Activated CD4-positive, alpha-beta memory T cell treated with anti-CD3 and anti-CD28 coated beads for 36 hours (primary cell): ENCODE measurements at places on chromosomes 3 and 15. TPM values are rescaled to one million over a fixed set of nuclear protein-coding genes. Genes with fewer than 3 reads are reported as not detected.

Gene FBXW12
- not detected for total RNA-seq

Gene EDEM1
- 203 TPM for total RNA-seq

DNA sequence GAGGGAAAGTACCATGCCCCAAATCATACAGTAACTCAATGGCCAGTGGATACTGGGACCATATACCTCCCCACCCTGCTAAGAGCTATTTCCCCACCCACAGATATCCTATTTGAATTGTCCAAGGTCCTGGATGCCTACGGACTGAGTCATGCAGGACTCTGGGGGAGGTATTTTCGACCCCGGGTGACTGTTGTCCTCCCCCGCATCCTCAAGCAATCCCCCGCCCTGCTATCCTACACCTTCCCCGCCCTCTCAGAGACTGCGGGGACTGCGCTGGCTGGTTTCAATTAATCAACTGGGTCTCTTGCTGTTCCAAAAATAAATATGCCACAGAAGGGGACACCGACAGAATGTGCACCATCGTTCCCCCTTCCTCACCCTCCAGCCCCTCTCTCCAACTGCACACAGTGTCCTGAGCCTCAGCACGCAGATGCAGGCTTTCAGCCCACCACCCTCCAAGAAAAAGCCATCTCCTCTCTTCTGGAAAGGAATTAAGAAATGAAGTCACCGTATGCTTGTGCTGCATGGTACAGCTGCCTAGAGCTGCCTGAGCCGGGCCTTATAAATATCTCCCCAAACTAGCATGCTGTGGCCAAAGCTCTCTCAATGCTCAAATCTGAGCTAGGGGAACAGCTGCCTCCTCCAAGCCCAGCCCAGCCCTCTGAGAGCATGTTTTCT is 8.1 kb downstream of the CAV3 start:
- no peak for DNase-seq

DNA sequence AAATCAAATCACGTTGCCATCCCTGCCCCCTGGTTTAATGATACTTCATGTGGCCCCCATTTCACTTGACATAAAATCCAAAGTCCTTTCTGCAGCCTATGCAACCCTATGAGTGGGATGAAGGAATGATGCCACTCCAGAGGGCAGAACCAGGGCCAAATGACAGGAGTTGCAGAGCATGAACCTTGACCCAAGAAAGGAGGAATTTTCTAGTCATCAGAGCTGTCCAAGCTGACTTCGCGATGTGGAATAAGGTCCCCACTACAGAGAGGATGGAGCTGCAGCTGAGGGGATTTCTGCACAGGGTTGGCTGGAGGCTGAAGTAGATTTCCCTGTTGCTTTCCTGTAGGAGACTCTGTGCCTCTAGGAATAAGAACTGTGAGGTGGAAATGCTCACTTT is 15.8 kb upstream of the EPHB3 start:
- DNase-seq = no peak

GRCh38 chr3:66609660-66610561 is 109.1 kb upstream of the LRIG1 start:
- no peak for DNase-seq

DNA sequence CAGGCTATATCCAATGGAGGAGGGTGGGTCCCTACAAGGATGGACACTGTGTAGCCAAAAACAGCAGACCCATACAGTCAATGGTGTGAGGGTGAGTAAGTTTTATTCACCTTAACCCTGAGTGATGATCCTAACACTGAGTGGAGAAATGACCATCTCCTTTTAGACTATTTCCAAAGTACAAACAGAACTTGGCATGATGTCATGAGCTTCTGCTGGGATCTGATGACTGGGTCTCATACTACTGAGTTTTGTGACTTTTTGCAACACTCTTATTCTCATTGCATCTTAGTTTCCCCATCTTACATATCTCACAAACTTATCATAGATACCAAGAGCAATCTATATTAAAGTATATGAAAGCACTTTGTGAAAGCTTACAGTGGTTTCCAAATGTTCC is 330.3 kb upstream of the CFAP20DC start:
- DNase-seq = no peak
